ENCODE measurements at places on chromosomes 4 and X. TPM values are rescaled to one million over a fixed set of nuclear protein-coding genes. Genes with fewer than 3 reads are reported as not detected.

GRCh38 chrX:97026406-97026805, 142.7 kb downstream of the RPA4 start:
- DNase-seq: no peak

DNA sequence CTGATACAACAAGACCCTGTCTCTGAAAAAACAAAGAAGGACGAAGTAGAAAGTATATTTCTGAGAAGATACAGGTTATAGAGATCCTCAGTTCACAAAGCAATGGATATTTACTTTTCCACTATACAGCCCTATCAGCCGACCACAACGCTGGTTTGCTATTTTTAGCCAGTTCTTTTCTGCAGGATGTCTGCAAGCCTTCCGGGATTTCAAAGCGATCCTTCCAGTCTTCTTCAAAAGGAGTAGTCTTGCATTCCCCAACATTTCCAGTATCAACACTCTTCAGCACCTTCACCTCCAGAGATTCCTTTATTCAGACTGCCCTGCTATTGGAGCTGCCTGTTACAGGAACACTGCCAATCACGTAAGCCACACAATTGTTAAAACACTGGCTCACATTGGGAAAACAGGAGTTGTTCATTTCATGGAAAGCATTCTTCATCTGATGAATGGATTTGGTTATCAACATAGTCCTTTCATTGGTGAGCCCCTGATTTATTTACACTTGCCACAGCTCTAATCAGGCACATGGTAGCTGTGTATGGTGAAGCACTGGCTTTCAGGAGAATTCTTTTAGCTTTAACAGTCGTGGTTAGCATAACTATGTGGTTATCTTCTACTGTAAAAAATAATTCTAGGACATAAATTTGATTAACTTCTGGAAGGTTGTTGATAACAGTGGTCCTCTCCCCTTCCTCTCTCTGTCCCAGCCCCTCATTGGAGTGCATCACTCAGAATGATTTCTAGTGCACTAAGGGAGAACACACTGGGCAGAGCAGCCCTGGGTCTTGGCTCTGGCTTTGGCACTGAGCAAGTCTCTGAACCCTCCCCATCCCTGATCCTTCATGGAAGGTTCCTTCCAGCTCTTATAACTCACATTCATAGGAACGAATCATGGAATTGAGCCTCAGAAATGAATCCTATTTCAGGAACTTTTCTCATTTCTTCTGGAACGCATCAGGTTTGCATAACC, 109.9 kb upstream of the SORBS2 start:
- DNase-seq: no peak

GRCh38 chr4:4994312-4995097, 24.8 kb downstream of the CYTL1 start:
- DNase-seq: no peak

- DNase-seq: no peak
Observed at GRCh38 chrX:48703642-48704481, 7.3 kb downstream of the SUV39H1 start.

- DNase-seq: no peak
Observed at GRCh38 chrX:132375941-132376340, 112.9 kb downstream of the MBNL3 start.

GRCh38 chr4:176824645-176825366, 32.1 kb upstream of the VEGFC start:
- no peak for DNase-seq

DNA sequence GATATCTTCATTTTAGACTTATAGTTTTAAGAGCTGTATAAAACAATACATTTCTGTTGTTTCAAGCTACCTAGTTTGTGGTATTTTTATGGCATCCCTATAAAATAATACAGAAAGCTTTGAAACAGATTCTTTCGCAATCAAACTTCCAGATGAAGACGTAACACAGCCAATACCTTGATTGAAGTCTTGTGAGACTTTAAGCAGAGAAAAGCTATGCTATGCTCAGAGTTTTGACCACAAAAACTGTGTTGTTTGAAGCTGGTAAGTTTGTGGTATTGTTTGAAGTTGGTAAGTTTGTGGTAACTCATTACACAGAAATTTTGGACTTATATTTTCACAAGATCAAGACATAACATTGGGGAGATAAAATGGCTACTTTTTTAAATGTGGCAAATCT, 201.8 kb upstream of the UGT8 start:
- no peak for DNase-seq

DNA sequence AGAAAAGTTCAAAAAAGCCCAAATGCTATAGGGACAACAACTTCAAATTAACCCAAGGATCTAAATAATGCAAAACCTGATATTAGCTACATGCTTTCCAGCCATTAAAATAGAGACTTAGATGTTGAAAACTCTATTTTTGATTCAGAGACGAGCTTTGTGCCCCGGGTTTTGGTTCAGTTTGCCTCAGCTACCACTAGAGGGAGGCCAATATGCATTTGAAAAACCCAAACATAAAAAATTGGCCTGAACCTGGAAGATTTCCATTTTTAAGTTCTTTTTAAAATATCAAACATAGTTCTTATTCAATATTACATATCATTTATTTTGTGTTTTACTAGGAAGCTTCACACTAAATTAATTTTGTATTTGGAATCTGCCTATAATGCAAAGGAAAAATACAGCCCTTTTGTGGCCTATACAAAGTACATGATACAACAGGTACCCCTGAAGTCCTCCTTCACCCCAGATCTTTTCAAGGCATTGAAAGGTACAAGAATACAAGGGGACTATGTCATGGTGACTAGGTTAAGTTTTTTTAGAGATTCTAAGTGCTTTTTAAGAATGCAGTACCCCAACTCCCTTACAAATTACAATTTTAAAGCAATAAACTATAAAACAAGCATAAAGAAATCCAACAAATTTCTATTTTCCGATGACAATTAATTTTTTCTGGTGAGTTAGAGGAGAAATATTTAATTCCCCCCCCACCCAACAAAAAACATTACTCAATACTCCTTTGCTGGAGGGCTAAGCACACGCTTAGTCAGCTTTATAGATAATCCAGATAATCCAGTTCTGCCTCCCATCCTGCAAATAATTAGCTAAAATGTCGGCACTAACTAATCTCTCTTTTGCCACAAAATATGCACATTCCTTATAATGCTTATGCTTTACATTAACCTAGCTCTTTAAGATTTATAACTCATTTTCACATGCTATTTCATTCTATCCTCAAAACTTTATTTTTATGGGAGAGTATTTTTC, 97.7 kb upstream of the PTPN13 start:
- no peak for DNase-seq

GRCh38 chrX:137234651-137235402, 201.0 kb upstream of the GPR101 start:
- no peak for DNase-seq

DNA sequence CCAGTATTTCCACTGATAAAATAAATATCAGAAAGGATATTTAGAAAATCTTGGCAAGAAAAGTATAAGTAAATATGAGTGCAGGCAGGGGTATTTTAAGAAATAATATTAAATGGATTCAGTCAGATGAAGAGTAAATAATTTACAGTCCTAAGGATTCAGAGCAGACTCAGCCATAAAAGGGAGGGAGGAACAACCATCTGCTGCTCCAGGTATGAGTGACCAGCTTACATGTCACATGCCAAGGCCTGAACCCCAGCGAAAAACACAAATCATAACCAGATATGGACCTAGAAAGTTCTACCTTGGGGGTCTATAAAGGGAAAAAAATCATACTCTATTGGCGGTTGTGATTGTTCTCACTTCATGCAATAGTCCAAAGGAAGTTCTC, 166.8 kb downstream of the COL4A6 start:
- DNase-seq: no peak

GRCh38 chr4:144351306-144351705, 210.8 kb upstream of the GYPA start:
- no peak for DNase-seq

DNA sequence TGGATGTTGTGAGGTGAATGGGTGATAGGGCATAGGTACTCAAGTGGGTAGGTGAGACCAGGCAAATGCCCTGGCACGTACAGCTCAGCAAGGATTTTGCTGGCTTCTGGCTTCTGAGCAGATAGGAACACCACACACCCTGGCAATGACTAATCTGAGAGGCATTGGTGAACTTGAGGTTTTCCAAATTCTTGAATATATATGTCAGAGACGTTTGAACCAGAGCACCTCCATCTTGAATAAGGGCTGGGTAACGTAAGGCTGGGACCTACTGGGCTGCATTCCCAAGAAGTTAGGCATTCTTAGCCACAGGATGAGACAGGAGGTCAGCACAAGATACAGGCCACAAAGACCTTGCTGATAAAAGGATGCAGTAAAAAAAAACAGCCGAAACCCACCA, 204.5 kb downstream of the NLGN4X start:
- no peak for DNase-seq

- DNase-seq: no peak
Observed at GRCh38 chrX:97326456-97326855, 442.7 kb downstream of the RPA4 start.

DNA sequence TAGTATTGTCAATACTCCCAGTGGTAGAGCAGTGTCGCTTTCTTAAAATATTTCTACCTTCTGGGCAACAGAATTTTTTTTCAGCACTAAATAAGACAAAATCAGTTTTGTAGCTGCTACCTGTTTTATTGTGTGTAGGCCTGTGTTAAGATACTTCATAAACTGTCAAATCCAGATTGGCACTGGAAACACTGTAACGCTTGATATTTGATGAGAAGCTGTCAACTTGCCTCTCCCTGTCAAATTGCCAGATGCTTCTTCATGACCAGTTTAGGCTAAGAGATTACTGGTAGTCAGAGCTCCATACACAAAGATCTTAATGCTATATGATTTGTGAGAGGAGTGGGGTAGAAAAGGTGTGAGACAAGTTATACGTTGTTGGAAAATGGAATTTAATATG, 17.3 kb downstream of the TRAM1L1 start:
- no peak for DNase-seq

DNA sequence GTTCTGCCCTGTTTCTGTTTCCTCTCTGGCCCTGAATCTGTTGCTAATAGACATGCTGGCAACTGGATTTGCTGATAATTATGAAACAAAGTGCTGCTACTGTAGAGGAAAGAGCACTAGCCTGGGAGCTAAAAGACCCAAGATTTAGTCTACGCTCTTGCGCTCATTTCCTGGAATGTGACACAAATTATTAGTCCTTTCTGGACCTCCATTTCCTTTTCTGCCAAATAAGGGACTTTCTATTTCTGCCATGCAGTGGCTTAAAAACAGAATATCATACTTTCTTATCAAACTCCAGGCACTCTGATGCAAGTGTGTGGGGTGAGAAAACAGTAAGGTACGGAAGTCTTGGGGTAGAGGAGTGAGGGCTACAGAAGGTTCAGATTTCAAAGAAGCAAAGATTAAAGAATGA, 48.3 kb upstream of the GPR174 start:
- no peak for DNase-seq

DNA sequence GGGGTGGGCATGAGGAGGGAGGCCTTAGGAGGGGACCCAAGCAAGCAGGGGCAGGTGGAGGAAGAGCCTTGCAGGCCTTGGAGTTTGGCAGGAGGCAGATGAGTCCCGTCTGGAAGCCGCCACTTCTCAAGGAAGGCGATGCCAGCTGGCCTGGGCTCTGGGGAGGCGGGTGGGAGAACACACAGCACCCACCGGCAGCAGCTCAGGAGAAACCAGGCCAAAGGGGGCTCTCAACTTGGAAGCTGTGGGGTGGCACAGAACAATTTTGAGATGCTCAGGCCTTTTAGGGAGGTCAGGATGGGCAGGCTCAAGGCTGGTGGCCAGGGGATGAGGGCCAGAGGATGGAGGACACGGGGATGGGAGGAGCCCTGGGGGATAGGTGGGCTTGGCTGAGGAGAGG, 11.6 kb upstream of the DUSP9 start:
- DNase-seq: no peak

- no peak for DNase-seq
Observed at GRCh38 chrX:31371956-31372355, 300.1 kb upstream of the FTHL17 start.

DNA sequence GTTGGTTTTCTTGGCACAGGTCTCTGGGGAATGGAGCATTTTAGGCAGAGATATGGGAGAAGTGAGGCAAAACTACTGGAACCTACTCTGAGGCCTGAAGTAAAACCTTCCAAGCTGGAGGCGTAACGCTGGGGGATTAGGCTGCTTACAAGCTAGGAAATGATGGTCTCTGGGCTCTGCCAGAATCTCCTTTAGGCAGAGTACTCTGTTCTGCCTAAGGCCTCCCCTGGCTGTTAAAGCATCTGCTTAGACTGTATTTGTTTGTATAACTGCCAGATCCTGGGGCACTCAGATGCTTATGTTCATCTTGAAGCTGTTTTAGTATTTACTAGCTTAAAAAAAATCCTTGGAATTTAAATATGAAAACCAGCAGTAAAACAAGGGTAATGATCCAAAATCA, 822.2 kb downstream of the RPA4 start:
- DNase-seq: no peak

GRCh38 chr4:148770377-148770776, 328.2 kb upstream of the NR3C2 start:
- no peak for DNase-seq

GRCh38 chr4:189374176-189374575, 566.5 kb upstream of the FRG1 start:
- DNase-seq: no peak

DNA sequence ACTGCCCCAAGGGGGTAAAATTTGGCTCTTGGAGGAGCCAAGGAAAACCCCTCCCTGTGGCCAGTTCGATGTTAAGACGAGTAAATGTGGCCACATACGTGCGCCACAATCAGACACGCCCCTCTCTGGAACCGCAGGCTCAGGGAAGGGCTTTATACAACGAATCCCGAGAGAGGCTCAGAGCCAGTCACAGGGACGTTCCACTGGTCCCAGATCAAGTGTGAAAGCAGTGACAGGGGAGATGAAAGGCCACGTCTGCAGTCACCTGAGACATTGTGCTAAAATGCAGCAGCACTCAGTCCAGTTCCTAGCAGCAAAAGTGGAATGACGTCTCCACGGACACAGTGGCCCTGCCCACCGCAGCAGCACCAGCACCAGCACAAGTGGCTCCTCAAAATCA, 68.0 kb downstream of the ACOX3 start:
- peak; percentile 61 for DNase-seq

DNA sequence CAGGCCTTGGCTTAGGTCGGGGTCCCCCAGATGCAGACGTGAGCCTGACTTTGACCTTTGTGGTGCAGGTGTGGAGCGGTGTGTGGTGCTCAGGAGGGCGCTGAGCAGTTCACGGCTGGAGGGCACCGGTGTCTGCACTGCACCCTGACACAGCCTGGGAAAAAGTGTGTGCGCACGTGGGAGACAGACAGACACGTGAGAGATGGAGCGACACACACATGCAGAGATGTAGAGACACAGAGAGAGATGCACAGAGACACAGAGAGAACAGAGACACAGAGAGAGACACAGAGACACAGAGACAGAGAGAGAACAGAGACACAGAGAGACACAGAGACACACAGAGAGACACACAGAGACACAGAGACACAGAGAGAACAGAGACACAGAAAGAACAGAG, 6.2 kb upstream of the HTRA3 start:
- no peak for DNase-seq

DNA sequence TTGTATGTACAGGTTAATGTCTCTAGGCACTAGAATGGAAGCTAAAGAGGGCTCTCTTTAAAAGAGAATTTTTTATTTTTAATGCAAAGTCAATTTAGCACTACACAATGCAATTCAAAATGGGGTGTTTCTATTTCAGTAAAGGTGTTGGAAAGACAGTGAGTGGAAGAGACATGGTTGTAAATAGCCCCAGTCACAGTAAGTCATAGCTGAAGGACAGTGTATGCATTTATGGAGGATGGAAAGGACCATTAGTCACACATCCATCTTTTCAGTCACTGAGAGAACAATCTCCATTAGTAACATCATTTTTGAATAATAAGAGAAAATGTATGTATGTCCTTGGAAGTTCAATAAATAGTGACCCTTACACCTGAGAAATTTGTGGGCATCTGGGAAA, 148.0 kb downstream of the PDHA2 start:
- no peak for DNase-seq

The TMEM192 gene
- total RNA-seq: 15.8 TPM

The FAM9C gene
- 0.35 TPM for total RNA-seq

The PPP4R3C gene
- total RNA-seq: not detected

The TRPC5OS gene
- total RNA-seq: not detected

The BRS3 gene
- not detected for total RNA-seq
